ENCODE measurements at places on chromosomes 13 and 19.
A peak's percentile ranks its signal among the peaks of the same experiment; 100 is the strongest.

DNA sequence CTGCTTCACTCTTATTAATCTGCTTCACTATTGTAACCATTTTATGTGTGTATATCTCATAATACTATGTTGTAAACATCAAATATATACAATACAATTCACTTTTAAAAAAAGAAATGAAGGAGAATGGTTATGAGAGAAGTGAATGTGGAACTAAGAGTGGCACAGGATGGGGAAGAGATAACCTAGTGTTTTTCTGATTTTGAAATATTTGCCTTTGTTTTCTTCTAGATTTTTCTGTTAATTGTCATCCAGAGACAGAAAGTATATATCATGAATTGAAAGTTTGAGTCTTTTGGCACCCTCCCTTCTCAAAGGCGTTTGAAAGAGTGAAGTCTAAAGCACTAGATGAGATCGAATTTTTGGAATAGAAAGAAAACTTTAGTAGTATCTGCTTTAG, 2.8 kb downstream of the DNAJC3 start:
- DNase-seq = no peak

DNA sequence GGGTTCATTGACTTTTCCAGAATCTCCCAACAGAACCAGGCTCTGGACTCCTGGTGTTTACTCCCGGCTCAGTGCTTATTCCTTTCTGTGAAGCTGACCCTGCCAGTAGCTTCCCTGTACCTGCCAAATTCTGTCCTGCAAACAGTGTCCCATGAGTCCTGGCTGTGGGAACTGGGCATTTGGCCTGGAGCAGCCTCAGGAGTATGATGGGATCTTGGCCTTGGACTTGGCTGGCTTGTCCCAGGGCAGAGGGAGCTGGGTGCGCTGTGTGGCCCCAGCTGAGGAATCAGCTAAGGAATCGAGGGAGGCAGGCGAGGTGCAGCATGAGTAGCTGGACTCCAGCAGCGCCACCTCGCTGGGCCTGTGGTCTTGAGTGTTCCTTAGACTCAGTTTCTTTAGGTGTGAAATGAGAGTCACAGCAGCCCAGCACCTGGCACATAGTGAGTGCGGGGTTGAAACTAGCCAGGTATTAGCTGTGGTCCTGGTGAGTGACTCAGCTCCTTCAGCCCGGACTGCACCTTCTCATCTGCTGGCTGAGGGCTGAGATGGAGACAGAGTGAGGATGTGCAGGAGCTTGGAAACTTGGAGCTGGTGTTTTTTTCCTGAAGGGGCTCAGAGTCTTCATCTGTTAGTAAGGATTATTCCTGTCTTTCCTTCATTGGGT, 10.4 kb downstream of the CLASRP start:
- no peak for DNase-seq

DNA sequence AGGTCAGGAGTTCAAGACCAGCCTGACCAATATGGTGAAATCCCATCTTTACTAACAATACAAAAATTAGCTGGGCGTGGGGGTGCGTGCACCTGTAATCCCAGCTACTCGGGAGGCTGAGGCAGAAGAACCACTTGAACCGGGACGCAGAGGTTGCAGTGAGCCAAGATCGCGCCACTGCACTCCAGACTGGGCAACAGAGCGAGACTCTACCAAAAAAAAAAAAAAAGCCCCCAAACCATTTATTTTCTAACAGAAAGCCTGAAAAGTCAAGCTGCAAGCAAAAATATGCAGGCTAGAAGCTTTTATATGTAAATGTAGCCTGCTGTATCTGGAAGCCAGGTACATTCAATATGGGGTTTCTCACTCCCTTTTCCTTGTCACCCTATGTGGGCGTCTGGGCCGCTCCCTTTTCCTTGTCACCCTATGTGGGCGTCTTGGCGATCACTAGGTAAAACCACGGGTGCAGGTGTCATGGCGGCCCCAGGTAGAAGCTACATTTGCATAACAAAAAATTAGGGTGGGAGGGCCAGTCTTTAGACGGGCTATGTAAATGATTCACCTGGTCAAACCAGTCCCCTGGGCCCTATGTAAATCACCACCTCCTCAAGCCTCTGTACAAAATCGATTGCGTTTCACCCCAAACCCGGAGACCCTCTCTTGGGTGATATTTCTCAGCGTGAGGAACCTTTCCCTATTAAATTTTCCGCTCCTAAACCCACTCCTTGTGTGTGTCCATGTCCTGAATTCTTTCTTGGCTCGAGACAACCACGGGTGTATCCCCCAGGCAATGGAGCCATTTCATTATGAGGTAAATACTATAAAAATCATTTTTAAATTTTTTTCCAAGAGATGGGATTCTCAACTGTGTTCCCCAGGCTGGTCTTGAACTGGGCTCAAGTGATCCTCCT, 2.1 kb downstream of the TRIM13 start:
- no peak for DNase-seq

DNA sequence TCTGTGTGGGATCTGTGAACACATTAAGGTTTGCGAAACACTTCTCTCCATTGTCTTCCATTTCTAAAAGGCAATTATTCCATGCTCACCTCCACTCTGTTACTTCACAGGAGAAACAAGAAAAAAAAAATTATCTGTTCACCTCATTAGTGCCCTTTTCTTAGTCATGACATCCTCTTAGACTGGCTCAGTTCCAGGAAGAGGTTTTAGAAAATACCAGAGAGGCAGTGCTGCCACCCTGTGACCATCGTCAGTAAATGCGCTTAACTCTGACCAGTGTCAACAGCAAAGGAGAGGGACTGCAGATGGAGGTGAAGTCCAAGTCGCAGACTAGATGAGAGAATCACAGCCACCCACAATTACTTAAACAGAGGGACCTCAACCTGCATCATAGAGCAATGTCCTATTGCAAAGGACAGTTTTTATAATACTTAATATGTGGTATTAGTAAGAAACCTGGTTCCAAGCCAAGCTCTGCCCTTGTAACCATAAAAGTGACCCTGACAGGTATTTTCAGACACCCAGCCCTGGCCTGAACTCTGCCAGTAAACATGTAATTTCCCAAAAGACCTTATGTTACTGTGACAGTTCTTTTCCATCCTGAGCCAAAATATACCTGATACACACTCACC, 19.4 kb downstream of the CEACAM21 start:
- DNase-seq = no peak

- no peak for DNase-seq
Observed at GRCh38 chr19:46992699-46993535, 26.7 kb upstream of the NPAS1 start.

- DNase-seq = peak; percentile 13
Observed at GRCh38 chr13:21541980-21542379, 62.0 kb downstream of the MICU2 start.

DNA sequence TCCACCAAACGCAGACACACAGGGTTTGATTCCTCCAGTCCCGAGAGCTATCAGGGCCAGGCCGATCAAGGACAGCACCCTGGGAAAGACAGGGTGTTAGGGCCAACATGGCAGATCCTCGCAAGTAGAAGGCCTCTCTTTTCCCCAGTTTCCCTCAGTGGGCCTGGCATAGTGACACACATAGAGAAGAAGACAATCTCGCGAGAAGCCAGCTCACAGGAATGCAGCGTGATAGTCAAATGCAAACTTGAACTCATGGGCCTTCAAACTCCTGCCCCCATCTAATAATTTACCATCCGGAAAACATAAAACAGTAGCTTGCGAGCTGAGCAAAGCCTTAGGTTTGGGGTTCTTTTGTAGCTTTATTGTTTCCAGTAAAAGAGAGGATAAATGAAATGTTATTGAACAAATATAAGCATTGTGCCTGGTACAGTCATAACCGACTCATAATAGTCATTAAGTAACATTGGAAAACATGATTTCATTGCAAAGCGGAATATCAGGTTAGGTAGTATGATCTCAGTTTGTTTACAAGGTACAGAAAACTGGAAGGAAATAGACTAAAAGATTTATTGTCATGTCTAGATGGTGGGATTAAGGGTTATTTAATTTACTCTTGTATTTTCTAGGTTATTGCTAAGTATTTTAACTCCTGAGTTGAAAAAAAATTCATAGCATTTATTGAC, 30.5 kb downstream of the SLC15A1 start:
- no peak for DNase-seq

DNA sequence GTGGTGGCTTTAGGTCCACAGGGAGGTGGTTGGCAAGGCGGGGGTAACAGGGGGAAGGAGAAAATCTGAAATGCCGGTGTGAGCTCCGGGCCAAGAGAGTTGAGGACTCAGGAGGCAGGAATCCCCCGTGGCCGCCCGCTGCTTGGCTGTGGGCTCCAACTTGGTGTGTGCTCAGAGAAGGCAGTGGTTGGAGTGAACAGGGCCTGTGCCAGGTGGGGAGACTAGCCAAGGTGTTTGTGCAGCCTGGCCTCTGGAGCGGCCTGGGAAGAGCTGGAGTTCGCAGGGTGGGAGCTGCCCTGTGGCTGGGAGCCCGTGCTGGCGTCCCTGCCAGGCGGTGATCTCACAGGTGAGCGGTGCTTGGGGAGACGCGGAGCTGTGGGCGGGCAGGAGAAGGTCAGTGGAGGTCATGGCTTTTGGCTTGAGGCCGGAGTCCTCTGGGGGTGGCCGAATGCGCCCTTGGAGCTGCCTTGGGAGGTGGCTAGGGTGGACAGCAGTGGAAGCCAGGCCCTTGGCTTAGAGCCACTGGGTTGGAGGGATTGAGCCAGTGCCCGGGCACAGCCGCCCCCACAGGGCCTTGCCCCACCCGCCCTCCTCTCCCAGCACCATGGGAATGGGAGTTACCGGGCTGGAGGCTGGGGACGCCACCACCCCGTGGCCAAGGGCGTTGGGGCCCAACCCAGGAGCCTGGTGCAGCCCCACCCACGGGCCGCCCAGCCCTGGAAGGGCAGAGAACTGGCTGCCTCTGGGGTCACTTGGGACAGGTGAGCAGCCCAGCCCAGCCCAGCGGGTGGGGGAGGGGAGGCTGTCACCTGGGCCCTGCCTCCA, 7.1 kb upstream of the CIRBP start:
- DNase-seq = no peak

- DNase-seq = no peak
Observed at GRCh38 chr13:33135097-33135496, 118.9 kb downstream of the KL start.

DNA sequence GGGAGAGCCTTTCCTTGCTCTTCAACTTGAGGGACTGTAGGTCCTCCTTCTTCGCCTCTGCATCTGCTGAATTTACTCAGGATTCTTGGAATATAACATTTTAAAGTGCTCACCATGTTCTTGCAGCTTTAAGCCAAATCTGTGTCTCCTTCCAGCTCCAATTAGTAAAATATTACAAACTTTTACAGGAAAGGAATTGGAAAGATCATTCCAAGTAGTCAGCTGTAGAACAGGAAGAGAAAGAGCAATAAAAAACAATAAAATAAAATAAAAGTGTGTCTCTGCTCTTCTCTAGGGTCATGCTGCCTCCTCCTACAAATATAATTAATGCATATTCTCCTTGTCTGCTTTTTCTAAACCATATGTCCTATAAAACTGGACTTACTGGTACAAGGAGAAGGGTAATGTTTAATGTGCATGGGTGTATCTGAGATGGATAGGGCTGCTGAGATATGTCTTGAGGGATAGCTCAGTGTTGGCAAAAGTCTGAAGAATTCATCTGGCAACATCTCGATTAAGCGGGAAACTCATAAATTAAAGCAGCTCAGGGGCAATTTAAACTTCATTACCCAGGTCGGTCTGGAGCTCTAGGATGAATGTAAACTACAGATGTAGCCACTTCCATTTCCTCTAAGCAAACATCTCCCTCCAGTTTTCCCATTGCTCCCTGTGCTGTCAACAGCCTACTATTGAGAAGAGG, 25.0 kb downstream of the ENOX1 start:
- DNase-seq = no peak

GRCh38 chr19:31674503-31675192, 325.4 kb upstream of the TSHZ3 start:
- DNase-seq = no peak

DNA sequence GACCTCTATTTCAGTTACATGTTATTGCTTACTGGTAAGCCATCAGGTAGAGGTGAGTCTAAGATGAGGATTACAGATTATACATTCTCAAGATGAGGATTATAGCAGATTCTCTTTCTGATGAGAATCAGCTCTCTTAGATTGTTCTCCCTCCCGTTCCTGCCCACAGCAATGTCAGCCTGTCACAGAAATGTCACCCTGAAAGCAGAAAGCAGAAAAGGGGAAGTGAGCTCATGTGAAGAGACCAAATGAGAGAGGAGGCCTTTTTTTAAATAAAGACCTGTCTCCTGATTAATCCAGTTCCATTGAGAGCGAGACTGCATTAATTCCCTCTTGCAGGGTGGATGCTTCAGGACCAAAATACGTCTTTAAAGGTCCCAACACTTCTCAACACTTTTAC, 445.6 kb downstream of the KCTD12 start:
- no peak for DNase-seq

DNA sequence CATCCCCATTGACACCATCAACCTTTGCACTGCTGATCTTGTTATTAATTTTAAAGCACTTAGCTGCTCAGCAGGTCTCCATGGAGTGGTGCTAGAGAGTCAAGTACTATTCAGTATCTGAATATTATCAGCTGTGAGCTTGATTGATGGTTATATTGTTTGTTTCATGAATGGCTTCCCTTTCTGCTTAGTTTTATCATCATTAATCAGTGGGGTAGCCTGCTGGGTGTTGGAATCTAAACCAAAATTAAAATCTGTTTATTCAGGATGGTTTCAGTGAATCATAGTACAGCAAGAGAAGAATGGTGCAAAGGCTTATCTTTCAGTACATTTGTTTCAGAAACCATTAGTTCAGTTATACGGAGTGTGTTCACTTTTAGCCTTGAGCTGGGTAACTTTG, 42.5 kb upstream of the SCEL start:
- DNase-seq = no peak

GRCh38 chr19:46296722-46297461, at the start of gene HIF3A:
Gene HIF3A, plus strand, starts transcription at chr19:46297042. Its CDS starts 35 bp downstream, at chr19:46297077.
- no peak for DNase-seq

Measured in brain pericyte (primary cell).